ENCODE measurements at places on chromosomes 1 and 21. TPM values are rescaled to one million over a fixed set of nuclear protein-coding genes. Genes with fewer than 3 reads are reported as not detected.

Gene NBPF1
- 11.7 TPM for total RNA-seq

Gene GJA9
- total RNA-seq = not detected

Gene DCST1
- not detected for total RNA-seq

Gene BRDT
- not detected for total RNA-seq

Gene DTL
- 0.43 TPM for total RNA-seq

Gene VHLL
- not detected for total RNA-seq

Gene SCP2
- total RNA-seq = 155 TPM

Gene TSNAX
- 22.8 TPM for total RNA-seq

Gene CFH
- total RNA-seq = 33.6 TPM

Gene MYOM3
- 396 TPM for total RNA-seq

Gene TGFB2
- 1.5 TPM for total RNA-seq

Gene EDN2
- 0.27 TPM for total RNA-seq

Gene IL19
- total RNA-seq = not detected

DNA sequence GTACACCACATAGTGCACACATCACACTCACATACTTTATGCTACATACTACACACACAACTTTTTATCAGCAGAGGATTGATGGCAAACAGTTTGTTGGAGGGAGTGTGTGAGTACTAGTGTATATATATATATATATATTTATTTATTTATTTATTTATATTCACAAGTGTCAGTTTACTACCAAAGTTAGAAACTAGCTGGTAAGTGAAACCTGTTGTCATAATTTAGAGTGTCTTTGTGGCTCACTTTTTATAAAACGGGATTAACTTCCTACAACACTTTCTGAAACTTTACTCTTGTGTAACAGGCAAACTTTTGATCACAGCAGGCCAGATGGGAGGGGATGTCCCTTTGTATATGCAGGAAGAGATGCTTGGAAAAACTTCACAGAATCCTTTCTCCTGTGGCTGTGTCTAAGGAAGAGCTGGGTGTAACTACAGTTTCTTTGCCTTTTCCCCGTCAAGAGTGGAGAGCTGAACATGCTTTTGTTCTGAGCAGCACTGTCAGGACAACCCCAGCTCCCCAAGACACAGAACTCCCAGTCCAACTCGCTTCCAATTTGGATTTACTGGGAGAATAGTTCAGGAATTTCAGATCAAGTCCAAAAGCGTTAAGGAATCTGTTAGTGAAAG, 1.9 kb upstream of the SAMD13 start:
- DNase-seq = no peak

DNA sequence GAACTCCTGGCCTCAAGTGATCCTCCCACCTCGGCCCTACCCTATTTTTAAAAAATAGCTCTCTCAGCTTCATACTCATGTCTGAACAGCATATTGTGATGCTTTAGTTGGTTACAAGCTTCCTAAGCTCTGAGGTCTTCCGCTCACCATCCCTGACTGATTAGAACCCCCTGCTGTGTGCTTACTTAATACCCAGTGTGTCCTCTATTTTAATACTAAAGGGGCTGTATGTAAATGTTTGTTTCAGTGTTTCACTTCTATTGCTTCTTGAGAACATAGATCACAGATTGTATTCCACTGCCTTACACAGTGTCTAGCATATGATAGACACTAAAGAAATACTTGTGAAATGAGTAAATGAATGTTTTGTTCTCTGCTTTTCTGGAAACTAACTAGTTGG, 29.8 kb downstream of the ZYG11B start:
- no peak for DNase-seq

- DNase-seq = peak; percentile 62
Measured at GRCh38 chr1:26574719-26575251, 45.2 kb downstream of the RPS6KA1 start.

GRCh38 chr1:39139723-39140360, 64.7 kb upstream of the MACF1 start:
- no peak for DNase-seq

- no peak for DNase-seq
Measured at GRCh38 chr1:236240675-236241074, 41.1 kb downstream of the ERO1B start.

- no peak for DNase-seq
Measured at GRCh38 chr1:116332451-116332850, 40.6 kb upstream of the ATP1A1 start.

DNA sequence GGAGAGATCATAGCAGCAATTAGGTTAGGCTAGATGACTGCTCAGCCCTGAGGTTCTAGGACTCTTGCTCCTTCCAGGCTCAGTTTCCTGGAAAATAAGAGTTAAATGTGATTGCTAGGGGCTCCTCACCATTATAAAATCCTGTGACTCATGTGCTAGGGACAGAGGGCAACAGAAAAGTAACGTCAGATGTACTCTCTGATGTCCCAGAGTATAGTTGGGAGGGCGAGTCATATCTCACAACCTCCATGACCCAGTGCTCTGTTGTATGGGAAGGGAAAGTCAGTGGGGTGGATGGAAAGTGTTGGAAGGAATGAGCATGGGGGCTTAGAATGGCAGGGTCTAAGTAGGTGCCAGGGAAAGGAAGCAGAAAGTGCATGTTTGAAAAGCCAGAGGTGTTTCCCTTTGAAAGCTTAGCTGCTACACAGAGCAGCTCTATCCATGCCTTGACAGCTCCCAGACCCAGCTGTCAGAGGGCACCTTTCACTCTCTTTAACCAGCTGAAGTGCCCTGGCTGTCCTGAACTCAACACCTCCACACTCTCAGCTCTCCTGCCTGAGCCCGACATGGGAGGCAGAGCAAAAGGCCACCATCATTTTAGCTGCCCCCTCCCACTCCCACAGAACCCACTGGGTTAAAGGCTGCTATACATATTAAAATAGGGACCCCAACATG, 11.6 kb downstream of the GJA5 start:
- peak; percentile 54 for DNase-seq

DNA sequence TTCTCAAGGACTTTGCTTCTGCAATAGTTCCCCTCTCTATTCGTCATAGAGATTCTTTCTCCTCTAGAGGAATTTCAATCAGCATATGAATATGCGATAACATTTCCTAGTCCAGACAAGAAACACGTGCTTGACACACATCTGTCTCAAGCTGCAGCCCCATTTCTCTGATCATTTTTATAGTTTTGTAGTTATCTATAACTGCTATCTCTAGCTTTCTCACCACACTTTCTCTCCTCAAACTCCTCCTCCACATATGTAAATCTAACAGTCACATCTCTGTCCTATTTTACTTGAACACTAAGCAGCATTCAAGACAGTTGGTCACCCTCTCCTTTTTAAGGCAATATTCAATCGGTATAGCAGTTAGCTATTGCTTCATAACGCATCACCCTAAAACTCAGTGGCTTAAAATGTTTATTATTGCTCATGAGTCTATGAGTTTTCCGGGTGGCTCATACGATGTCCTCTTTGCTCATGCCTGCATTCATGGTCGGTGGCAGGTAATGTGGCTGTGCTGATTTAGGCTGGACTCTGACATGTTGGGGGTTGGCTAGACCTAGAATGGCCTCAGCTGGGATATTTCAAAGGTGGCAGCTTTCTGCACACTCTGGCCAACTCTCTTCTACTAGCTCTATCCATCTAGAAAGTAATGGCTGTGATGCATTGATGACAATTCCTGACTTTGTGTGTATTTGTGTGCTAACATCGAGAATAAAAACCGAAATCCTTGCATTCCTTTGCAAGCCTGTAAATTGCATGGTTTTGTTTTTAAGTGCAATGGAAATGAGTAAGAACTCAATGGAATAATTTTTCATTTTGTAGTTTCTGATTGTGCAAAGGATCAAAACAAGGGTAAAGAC, 20.6 kb downstream of the ATP6V1G3 start:
- DNase-seq = no peak

GRCh38 chr1:18874600-18874999, 15.1 kb upstream of the TAS1R2 start:
- DNase-seq = peak; percentile 60

GRCh38 chr1:157369808-157370521, 182.3 kb downstream of the FCRL5 start:
- no peak for DNase-seq

DNA sequence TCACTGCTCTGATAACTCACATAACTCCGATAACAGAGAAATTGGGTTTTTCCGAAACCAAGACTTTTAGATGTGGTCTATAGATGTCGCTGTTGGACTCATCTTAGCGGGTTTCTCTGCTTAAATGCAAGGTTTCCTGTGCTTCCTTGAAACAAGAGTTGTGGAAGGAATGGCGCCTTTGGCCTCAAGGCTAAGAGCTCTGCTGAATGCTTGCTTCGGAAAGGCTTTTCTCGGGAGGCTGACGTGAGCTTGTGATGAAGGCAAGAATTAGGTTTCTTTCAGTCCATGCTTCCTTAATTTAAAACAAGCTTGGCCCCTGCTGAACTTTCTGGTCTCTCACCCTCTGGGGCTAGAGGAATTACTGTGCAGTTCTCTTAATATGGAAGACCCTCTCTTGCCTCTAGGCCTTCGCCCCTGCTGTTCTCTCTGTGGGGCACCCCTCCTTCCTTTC, 113.5 kb downstream of the MAP3K21 start:
- DNase-seq = no peak

DNA sequence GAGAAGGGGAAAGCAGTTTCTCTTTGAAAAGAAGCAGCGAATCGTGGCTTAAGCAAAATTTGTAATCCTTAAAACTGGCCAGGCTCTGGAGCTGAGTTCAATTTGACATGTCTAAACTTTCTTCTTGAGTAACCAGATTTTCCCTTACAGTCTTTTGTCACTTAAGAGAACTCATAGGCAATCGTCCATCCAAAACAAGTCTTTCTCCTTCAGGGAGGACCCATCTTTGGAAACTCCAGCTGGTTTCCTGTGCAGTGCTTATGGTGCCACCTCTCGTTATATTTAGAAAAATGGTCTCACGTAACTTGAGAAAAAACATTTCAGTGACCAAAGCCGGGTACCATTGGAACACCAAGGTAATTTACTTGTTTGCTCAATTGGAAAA, 1.8 kb upstream of the PTTG1IP start:
- DNase-seq = no peak

DNA sequence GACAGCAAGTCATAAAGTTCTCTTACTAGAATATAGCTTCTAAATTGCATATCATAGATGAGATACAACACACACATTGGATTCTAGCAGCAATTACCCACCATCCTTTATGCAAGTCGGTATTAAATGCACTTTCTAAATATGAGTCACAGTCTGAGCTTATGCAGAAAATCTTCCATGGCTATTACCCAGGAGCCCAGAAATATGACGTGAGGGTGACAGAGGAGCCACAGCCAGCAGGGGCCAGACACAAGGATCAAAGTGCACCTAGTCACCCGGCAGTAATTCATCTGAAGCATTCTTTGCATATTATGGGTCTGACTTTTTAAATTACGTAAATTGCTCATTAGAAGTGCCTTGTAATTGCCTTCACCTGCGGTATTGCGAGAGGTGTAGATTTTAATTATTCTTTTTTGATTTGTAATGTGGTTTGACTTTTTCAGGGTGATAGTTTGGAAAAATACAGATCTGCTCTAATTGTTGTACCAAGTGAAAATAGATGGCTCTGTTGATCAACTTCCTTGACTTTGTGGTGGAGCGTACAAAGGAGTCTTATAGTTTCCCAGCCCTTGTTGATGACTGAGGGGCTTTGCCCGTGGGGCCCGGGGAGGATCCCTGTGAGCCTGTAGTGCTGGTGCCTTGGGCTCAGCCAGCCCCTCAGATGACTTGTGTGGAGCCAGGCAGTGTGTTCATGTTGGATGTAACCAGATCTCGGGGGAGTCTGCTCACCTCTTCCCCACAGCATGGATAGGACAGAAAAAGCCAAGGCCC, 470.0 kb upstream of the VAMP3 start:
- DNase-seq = no peak

DNA sequence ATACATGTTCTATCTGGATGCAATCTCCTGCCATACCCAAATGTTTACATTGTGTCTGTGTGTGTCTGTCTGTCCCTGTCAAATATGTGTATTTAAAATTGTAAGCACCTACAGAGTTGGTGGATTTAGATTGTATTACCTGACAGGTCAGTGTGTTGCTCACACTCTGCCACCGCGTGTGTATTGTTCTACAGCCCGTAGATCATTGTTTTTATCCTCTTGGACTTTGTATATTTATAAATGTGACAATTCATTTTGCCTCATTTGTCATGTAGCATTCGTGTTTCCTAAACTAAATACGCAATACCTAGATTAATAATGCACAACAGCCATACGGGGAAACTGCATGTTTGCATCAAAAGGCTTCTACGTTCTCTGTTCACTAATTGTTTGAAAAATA, 634 bp downstream of the ALG14 start:
- no peak for DNase-seq

- DNase-seq = no peak
Measured at GRCh38 chr1:180888870-180889269, 23.8 kb upstream of the KIAA1614 start.

DNA sequence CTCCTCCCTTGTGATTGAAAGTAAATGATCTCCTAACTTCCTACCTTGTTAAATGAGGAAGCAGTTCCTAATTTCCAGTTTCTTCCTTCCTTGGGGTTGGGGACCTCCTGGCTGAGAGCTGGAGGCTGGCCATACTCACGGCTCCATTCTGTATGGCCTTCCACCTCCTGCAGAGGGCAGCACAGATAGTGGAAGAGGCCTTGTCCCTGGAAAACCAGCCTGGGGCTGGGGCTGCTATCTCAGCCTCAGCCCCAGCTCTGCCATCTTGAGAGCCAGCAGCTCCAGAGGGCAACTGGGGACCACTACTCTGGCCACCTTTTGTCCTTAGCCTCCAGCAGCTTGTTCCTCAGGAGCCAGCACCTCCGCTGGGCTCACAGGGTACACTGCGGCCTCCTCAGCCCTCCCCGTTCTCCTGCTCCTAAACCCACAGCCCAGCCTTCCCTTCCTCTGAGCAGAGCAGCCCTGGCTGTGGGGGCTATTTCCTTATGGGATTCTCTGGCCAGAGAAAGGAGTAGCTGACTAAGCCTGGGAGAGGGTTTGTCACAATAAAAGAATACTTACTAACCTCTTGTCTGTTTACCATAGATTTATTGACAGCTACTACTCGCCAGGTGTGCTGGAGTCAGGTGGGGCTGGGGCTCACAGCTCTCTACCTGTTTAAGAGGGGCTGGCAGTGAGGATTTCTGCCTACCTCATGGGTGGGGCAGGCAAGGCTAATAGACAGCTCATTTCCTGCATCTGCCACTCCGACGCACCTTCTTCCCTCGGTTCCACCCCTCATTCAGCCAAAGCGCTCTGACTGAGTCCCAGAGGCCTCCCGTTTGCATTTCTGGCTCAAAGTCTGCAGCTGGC, 6.3 kb downstream of the TMEM234 start:
- DNase-seq = peak; percentile 67

DNA sequence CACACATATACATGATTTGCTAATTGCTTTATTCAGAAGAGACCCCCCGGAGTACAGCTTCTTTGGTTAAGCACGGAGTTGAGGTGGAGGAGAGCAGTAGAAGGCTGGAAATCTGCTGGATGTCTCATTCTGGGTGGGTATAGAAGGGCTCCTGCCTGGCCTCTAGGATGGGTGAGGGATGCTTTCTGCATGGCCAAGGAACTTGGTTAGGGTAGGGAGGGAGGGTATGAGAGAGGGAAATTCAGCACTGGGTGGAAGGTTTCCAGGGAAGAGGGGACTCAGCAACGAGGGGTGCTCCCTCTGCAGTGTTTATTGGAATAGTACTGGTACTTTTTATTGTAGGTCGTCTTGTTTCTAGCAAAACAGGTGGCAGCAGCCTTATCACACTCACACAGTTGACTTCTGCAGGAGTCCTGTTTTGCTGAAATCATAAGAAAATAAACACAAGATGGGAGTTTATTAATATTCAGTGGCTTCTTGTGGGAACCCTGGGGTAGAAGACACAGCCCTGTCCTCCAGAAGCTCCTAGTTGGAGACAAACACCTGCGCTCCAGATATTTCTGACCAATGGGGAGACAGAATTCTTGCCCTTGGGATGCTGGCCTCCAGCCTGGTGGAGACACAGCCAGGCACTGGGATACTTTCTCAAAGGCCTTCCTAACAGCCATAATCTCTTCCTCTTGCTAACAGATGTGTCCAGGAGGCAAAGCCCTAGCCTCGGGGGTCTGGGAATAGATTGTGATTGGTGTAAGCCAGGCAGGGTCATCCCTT, 3.8 kb downstream of the PLA2G2A start:
- no peak for DNase-seq

All from Right ventricle myocardium superior (tissue), 1 donor.